ENCODE measurements at places on chromosomes 12 and 14.
A peak's percentile ranks its signal among the peaks of the same experiment; 100 is the strongest.

GRCh38 chr12:128790653-128791373, 32.9 kb downstream of the SLC15A4 start:
- no peak for DNase-seq

GRCh38 chr12:88579161-88579517, 1.1 kb downstream of the KITLG start:
- no peak for DNase-seq

GRCh38 chr14:76887191-76887590, 61.0 kb downstream of the LRRC74A start:
- DNase-seq: no peak

GRCh38 chr14:51657762-51658161, 6.1 kb downstream of the FRMD6 start:
- no peak for DNase-seq

- DNase-seq: no peak
These were observed 111.9 kb upstream of the KRAS start for GRCh38 chr12:25362646-25363045.

- DNase-seq: no peak
These were observed 54.6 kb upstream of the OAS1 start for GRCh38 chr12:112852127-112852526.

- no peak for DNase-seq
These were observed 194.5 kb downstream of the C12orf75 start for GRCh38 chr12:105524961-105525360.

DNA sequence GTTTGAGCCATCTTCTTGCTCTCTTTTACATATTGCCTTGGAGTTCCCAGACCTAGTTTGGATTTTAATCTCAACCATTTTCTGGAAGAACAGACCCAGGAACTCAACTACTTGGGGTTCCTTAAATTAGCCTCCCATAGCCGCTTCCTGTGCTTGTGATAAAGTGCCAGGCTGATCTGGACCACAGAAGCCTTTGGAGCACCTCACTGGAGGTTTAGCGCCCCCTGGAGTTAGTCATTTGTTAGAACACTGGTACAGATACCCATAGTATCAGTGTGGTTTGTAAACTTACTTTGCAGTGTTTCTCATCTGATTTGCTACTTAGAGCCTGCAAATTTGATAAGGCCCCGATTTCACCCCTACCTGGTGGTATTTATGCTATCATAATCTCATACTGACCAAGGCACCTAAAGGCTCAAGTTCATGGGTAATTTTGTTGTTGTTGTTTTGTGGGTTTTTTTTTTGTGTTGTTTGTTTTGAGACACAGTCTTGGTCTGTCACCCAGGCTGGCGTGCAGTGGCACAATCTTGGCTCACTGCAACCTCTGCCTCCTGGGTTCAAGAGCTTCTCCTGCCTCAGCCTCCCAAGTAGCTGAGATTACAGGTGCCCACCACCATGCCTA, 3.7 kb downstream of the UNC119B start:
- DNase-seq: peak; percentile 73

GRCh38 chr12:26126340-26127284, 1.8 kb upstream of the BHLHE41 start:
- peak; percentile 76 for DNase-seq

DNA sequence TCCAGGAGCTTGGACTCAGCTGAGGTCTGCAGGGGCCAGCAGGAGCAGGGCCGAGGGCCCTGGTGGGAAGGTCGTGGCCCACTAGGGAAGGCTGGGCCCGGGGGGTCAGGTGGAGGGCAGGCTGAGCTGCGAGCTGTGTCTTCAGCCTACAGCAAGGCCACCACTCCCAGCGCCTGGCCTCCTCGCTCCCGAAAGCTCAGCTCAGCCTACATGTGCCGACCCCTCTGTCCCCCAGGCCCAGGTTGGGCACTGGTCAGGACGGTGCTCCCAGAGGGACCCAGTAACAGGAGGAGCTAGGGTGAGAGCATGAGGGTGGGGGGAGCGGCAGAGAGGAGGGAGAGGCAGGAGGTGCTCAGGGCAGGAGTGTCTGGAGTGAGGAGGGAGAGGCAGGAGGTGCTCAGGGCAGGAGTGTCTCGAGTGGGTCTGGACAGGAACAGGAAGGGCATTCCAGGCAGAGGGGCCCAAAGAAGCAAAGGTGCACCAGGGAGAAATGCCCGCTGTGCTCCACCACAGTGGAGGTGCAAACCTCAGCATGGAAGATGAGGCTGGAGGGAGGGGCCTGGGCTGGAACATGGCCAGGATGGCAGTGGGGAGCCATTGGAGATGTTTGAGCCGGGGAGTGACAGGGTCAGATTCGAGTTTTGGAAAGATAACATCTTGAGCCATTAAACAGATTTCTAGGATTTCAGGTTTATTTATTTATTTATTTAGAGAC, 29.1 kb upstream of the GPR132 start:
- no peak for DNase-seq

DNA sequence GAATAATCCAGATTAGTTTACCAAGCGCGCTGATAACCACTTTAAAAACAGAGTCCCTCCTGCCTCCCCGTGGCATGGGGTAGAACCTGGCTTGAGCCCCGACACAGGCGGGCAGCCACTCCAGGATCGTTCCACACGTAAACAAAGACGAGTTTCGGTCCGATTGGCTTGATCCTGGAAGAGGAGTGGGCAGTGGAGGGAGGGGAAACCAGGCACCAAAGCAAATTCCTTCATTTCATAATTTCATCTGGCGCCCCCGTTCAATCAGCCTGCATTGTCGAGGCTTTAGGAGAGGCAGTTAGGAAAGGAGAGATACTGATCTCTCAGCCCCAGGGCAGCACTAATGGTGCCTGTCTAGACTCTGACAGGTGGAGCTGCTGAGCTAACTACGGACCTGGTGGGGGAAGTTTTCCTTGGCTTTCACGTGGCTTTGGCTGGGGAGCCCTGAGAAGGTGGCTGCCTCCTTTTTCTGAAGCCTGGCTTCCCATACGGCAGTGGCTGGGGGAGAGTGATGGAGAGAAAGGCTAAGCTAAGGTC, 751 bp upstream of the GPRC5A start:
- DNase-seq: peak; percentile 75

DNA sequence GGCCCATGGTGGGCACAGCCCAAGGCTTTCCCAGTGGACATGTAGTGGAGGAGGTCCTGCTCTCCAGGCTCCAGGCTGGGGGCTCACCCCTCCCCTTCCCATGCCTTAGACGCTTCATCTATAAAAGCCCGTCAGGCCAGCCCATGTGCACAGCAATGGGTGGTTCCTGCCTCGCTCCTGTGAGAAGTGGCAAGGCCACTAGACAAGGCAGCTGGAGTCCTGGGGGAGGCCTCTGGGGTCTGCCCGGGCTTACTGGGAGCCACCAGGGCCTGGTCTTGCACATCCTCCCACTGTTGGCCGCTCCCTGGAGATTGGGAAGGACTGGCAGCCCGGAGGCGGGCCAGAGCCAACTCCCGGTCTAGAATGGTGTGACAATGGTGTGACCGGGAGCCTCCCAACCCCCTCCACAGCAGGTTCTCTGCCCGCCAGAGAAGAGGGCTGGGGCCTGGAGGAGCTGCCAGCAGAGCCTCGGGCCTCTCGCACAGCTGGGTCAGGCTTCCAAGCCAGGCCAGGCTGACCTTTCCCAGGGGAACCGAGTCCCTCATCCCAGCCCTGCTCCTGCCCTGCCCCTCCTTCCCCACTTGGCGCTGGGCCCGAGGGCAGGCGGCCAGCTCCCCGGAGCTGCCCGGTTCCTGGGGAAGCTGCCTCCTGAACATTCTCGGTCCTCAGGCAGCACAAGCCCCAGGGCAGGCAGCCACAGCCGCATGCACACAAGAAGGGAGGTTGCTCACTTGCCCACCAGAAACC, 97.9 kb downstream of the RFLNA start:
- DNase-seq: no peak

DNA sequence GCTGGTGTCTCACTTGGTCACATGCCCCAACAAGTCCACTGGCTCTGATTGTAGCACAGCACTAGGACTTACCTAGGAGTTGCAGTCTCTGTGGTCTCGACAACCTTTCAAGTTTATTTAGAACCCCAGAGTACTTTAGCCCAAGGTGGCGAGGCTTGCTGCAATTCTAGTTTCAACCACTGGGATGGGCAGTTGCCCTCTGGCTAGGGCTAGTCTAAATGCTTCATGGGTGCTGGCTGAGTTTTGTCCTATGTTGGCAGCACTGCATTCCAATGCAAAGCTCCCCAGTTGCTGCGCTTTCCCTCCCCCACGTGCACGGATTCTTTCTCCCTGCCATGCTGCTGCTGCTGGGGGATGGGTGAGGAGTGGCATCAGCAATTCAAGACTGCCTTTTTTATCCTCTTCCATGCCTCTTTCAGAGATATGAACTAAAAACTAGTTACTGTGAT, 207.9 kb downstream of the SYNE2 start:
- peak; percentile 21 for DNase-seq

GRCh38 chr12:51357374-51358047, 11.0 kb upstream of the CELA1 start:
- DNase-seq: no peak

GRCh38 chr12:23906329-23906728, 43.1 kb downstream of the SOX5 start:
- DNase-seq: no peak

- no peak for DNase-seq
These were observed 156.3 kb upstream of the PDE3A start for GRCh38 chr12:20211981-20212421.

GRCh38 chr12:126243814-126244440, 1178.7 kb downstream of the AACS start:
- no peak for DNase-seq

DNA sequence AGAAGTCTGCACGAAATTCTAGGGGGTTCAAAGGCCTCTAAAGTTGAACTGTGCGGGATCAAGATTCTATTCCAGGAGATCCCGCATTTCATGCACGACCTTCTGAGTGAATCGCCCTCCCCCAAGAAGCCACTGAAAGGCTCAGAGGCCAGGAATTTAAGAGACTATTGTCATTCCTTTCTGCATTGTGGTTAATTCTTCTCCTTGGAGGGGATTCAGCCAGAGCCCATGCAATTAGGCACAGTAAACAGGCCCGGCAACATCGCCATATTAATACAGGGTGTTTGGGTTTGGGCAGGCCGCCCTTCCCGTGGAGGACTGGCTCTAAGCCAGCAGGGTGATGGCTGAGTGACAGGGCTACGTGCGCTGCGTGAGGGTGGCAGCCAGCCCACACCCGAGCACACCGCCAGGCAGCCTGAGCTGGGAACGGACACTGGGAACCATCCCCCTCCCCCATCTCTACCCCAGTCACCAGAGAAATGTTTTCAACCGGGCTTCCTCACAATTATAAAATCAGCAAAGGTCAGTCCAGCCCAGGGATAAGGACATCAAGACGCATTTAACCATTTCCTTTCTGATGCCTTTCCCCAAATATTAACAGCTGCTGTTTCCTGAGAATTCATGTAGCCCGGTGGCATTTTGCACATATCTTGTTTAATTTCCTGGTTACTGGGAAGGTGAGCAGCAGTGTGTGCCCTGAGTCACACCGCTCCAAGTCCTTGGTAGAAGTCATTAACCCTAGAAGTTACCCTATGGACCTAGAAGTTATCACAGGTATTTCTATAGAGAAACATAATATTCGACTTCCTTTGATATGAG, 12.5 kb downstream of the EGLN3 start:
- no peak for DNase-seq

- no peak for DNase-seq
These were observed 27.4 kb upstream of the FBXO34 start for GRCh38 chr14:55243813-55244212.

DNA sequence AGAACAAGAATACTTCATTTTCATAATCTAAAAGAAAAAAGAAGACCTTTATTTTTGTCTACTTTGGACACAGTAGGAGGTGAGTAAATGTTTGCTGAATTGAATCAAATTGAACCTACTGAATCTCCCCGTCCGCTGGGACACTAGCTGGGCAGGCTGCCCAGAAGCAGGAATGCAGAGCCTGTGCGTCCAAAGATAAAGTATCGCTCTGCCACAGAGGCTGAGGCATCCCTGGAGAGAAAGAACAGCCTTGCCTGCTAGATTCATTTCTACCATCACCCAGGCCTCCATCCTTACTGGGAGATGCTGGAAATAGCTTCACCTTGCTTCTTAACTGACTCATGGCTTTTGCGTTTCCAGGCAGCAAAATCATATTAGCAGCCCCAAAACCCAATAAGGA, 64.1 kb upstream of the TSPAN11 start:
- DNase-seq: no peak

- no peak for DNase-seq
These were observed 3.9 kb downstream of the RNASE11 start for GRCh38 chr14:20583908-20584307.

GRCh38 chr12:51905471-51906429, 1.6 kb upstream of the ACVRL1 start:
- no peak for DNase-seq

DNA sequence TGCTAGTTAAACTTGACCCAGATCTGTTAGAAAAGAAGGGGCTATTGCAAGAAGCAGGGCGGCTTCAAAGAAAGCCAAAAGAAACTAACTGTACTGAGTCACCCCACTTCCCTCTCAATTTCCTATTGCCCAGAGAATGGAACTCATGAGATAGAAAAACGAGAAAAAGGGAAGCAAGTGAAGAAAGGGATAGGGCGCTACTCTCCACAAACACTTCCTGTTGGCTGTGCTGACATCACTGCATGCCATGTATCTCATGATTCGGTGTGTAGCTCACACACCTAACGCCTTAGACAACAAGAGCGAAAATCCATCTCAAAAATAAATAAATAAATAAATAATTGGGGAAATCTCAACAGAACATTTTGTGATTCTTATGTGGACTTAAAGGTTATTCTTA, 13.0 kb upstream of the P2RX4 start:
- no peak for DNase-seq

DNA sequence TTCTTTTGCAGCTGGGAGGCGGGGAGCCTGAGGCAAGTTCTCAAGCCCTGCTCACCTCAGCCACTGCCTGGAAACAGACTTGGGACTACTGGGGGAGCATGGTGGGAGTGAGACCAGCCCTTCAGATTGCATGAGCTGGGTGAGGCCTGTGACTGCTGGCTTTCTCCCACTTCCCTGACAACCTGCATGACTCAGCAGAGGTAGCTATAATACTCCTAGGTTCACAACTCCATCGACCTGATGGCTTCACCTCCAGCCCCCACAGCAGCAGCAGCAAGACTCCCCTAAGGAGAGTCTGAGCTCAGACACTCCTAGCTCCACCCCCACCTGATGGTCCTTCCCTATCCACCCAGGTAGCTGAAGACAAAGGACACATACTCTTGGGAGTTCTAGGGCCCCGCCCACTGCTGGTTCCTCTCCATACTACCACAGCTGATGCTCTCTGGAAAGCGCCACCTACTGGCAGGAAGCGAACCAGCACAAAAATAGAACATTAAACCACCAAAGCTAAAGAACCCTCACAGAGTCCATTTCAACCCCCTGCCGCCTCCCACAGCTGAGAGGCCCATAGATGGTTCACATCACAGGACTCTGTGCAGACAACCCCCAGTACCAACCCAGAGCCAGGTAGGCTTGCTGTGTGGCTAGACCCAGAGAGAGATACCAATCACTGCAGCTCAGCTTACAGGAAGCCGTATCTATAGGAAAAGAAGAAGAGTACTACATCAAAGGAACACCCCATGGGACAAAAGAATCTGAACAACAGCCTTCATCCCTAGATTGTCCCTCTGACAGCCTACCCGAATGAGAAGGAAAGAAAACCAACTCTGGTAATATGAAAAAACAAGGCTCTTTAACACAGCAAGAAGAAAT, 68.7 kb downstream of the RPAP3 start:
- DNase-seq: peak; percentile 64

GRCh38 chr12:124109760-124110159, 136.7 kb downstream of the ZNF664 start:
- no peak for DNase-seq
